Neural progenitor cell (in vitro differentiated cells): ENCODE measurements at places on chromosomes 16 and 17. TPM values are rescaled to one million over a fixed set of nuclear protein-coding genes. Genes with fewer than 3 reads are reported as not detected.

GRCh38 chr17:82316651-82317393, 586 bp downstream of the CD7 start:
- DNase-seq: no peak

GRCh38 chr17:69900829-69901228, 174.2 kb upstream of the KCNJ16 start:
- no peak for DNase-seq

DNA sequence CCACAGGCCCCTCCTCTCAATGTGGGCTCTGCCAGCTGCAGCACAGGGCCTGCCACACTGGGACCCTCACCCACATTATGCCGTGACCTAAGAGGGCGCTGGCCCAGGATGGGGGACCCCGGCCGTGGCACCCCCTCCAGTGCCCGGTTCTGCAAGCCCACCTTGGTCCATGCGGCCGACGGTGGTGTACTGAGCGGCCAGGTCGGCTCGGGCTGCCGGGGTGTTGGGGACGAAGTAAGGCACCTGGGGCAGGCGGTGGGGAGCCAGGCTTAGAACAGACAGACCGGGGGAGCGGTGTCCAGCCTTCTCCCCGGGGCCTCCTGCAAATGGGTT, 6.5 kb downstream of the SGSH start:
- DNase-seq: no peak

Gene TP53TG3
- total RNA-seq: not detected in 2 replicates

- DNase-seq: no peak
Observed at GRCh38 chr17:22217135-22217534, 524.8 kb downstream of the KCNJ18 start.

Gene NGFR
- 6.6 and 18.4 TPM in 2 replicates for total RNA-seq

DNA sequence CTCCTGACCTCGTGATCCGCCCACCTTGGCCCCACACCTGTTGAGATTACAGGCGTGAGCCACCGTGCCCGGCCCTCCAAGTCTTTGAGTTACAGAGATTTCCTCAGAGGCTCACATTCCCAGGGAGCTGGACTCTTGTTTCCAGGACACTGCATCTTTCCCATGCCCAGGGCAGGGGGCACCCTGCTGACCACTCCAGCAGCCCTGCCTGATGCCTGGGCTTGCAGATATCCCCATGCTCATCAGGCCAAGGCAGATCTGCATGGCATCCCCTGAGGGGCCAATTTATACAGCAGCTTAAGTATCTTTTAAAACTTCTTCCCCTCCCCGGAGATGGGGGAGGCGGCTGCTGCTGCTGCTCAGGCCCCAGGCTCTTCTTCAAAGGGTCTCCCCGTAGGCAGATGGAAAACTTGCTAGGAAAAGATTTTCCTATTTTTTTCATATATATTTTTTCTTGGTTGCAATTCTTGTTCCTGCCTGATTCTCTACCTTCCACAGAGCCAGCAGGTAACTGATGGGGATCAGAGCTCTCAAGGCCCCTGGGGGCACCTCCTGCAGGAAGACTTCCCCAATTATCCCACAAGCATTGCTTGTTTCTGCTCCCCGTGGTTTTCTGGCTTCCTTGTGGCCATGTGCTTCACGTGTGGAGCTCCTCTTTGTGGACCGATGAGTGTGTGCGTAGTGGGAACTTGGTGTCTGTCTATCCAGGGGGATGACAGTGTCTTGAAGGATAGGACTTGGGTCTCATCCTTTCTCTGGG, 102.2 kb upstream of the SDK2 start:
- no peak for DNase-seq

Gene PITPNM3
- total RNA-seq: 2.8 and 5.0 TPM in 2 replicates

Gene CACNG5
- total RNA-seq: not detected in 2 replicates

- no peak for DNase-seq
Observed at GRCh38 chr17:34291721-34292348, 6.3 kb downstream of the CCL11 start.

GRCh38 chr16:88971371-88972097, 5.5 kb downstream of the CBFA2T3 start:
- no peak for DNase-seq

GRCh38 chr17:61783556-61784304, 79.6 kb downstream of the BRIP1 start:
- DNase-seq: no peak
